ENCODE measurements at places on chromosomes 7 and 10.
A peak's percentile ranks its signal among the peaks of the same experiment; 100 is the strongest.

DNA sequence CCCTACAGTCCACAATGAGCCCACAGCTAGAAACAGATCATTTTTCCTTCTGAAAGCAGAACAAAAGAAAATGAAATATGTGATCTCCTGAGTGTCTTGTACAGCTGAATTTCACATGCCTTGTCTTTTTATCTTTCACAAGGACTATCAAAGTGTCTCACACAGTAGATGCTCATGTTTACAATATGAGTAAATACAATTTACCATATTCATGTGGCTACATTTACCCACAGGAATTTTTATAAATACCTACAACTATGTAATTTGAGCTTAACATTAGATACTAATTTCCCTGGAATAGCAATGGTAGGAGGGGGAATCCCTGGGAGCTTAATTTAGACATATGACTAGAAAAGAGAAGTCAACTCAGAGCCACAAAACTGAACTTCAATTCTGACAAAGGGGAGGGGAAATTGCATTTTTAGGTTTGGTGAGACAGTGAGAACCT lies 186.2 kb downstream of the MACC1 start:
- DNase-seq = no peak

DNA sequence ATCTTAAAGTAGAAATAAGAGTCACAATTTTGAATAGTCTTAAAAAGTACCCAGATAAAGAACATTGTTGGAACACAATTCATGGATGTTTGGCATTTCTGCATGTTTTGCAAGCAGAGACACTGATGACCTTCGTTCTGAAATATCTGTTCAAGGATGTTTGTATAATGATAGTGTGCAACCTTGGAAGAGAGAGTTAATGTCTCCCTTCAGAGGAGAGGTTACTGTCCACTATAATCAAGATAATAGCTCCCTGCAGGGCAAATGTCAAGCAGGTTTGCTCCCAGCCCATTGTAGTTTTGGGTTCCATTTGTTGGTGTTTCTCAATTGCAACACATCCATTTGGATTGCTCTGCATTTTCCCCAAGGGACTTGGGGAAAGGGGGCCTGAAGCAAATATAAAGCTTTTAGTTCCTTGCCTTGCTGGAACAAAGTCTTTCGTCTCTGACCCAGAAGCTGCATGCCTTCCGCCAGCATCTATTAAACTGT lies 45.2 kb downstream of the COL1A2 start:
- DNase-seq = no peak

DNA sequence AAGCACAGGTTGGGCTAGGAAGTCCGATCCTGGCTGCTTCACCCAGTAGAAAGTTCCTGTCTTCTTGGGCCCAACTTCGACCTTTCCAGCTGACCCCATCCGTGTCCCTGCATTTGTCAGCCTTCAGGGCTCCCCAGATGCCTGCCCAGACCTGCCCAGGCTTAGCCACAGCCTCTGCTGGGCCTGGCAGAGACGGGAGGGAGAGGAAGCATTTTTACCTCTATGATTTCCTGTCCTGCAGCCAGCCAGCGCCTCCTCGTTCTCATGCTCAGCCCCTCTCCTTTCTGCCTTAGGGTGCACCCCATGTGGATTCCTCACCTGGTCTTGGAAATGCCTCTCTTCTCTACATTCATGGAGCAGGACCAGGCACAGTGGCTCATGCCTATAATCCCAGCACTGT lies 3.7 kb downstream of the METTL27 start:
- no peak for DNase-seq

DNA sequence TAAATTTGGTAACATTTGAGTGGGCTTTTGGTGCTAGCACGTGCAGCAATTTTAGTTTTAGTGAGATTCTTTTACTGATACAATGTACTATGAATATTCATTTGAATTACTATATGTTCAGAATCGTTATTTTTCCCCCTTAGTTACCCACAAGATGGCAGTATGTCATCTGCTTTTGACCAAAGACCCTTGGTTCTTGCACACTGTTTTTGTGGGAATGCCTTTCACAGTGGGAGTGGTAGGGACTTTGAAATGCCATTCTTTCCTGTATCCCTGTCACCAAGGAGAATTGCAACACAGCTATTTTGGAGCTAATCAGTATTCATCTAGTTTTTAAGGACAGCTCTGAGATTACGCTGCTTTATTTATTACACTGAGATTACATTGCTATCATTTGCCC lies 40.6 kb downstream of the SEC23IP start:
- DNase-seq = peak; percentile 8

DNA sequence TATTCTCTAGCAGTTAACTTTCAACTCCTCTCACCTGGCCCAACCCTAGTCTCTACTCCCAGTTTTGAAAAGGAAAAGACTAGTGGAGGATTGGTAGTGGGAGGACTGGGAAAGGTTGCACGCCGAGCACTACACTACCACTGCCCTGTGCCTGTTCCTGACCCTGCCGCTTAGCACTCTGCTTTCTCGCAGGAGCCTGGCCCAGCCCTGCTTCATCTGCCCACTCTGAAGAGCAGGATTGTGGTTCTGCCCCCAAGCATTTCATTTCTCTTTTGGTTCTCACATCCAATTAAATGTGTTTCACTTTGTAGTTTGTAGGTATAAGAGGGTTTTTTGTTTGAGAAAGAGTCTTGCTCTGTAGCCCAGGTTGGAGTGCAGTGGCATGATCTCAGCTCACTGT lies 31.5 kb upstream of the RBM20 start:
- no peak for DNase-seq

- DNase-seq = no peak
These were observed 105.1 kb upstream of the ANLN start for GRCh38 chr7:36284456-36285090.

GRCh38 chr10:126126023-126126422 lies 229.7 kb downstream of the FANK1 start:
- DNase-seq = no peak

- no peak for DNase-seq
These were observed 4.4 kb upstream of the NUP205 start for GRCh38 chr7:135553346-135553745.

DNA sequence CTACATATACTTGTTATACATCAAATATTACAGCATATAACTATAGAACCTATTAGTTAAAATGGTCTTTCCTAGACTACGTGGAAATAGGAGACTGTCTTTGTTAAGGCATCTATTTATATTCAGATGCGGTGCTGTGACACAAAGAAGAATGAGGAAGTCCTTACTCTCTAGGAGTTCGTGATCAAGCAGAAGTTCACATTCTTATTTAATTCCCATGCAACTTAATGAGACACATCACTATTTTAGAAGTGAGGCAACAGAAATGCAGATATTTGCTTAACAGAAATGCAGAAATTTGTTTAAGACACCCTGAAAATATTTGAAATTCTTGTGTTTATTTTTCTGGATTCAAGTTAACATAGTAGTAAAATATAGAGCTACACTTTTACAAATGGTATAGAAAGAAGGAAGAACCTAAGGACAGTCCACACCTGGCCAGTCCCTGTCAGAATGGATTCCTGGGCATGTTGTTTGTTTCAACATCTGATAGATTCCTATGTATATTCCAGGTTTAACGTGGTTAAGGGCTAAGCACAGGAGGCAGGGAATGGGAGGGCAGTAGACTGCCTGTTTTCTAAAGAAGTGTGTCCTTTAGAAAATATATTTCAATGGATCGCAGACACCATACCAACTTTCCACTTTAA lies 70.6 kb upstream of the NXPH1 start:
- no peak for DNase-seq

GRCh38 chr7:121873289-121874194 lies 581 bp downstream of the PTPRZ1 start:
- DNase-seq = peak; percentile 14

GRCh38 chr10:30645340-30645827 lies 15.8 kb upstream of the LYZL2 start:
- DNase-seq = peak; percentile 25

- DNase-seq = no peak
These were observed 115.3 kb upstream of the WDR11 start for GRCh38 chr10:120735773-120736371.

Measured in BE2C (cell line).